ENCODE measurements at places on chromosomes 2 and 18.

DNA sequence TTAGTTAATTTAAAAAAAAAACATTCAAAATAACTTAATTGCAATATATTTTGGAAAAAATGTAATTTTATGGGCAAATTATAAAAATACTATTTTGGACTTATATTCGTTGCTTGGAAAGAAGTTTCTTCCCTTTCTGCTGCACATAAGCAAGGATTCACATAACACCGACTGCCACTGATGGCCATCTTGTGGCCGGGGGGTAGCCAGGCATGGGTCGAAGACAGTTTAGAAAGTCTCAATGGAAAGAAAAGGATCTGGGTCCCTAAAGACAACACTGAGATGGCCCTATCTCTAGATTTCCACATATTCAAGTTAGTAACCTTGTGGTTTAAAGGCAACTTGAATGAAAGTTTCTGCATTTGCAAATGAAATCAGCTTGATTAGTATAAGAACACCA, 318.6 kb downstream of the AKAIN1 start:
- no peak for DNase-seq

DNA sequence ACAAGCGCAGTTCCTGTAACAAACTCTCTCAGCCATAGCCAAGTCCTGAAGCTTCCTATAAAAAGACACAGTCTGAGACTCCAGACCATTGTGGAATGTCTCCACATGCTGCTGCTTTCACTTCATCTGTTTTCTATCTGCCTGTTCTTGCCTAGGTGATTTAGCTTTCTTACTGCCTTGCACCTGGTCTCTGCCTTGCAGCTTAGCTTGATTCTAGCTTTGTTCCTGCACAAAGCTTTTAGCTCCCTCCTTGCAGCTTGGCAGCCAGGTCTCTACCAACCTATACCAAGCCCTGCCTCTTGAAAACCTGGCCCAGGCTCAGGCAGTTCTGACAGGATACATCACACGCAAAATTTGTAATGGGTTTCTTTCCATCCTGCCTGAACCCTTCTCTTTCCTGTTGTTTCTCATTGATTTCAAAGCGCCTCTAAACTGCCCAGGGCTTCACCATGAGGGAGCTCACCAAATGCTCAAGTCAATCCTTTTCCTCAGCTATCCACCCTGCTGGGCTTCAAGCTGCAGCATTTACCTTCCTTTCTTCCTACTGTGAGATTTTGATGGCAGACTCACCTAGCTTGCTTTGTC, 941.3 kb upstream of the NXPH2 start:
- DNase-seq, result no peak

GRCh38 chr2:20170704-20171250, 54.2 kb downstream of the SDC1 start:
- DNase-seq, result no peak

GRCh38 chr2:226725126-226725860, 74.3 kb downstream of the IRS1 start:
- DNase-seq, result no peak

DNA sequence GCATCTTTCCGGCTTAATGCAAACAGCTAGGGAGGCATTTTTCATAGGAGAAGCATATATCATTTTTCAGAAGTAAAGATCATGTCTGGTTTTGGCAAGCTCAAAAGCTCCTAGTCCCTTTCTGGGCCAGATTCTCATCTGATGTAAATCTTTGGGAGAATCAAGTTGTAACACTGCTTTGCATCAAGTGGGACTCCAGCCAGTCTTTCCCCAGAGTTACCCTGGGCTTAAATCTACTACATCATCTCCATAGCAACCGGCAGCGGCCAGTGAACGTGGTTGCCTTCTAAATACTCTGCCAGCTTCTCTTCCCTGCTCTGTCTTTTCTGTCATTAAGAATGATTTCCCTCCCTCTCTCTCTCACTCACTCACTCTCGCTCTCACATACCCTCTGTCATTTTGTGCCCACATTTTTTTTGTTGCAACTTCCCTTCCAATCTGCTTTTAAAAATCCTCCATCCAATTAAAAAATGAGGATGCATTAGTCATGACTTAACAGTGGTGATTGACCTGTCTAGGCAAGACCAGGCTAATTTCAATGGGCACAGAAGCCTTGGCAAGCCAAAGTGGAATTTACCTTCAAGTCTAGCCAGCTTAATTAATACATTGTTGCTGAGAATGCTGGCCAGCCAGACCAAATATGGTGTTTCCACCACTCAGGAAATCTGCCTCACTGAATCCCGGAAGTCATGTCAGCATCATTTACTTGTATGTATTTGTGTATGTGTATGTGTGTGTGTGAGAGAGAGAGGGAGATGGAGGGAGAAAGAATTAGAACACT, 93.0 kb downstream of the NRP2 start:
- DNase-seq, result no peak

GRCh38 chr18:59021500-59021899, 118.2 kb upstream of the SEC11C start:
- DNase-seq, result no peak

DNA sequence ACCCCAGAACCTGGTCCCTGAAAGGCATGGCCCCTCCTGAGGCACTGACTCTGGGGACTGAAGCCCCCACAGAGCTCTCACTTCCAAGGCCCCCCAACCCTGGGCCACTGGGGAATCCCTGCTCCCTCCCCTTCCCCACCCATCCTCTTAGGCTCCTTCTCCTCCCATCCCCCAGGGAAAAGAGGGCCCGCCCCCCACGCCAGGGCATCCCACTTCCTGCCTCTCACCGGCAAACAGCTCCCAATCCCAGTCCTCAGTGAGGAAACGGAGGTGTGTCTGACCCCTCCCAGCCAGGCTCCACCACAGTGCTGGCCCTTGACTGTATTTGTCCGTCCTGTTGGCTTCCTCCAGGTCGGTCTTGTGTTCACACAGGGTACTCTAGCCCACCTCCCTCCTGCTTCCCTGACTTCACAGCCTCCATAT, 35.0 kb upstream of the PTMA start:
- DNase-seq, result peak; percentile 22

Data from AG08395 (cell line).